MCF 10A (cell line): ENCODE measurements at places on chromosomes 5 and 9.

DNA sequence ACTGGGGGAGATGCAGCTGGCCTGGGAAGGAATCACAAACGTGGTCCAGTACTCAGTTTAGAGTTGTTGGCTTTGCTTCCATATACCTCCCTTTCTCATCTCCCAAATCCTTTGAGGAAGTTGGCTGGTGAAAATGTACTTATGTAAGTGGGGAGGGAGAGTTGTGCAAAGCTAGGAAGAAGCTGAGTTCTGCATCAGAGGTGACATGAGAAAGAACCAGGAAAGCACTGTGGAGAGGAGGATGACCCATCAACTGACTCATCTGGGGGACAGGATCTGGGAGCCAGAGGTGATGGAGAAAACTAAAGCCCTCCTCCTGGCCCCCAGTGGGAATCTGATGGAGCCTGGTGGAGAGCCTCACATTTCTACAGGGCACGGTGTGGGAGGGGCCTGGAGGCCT is 16.2 kb downstream of the KCNMB1 start:
- H3K27me3 ChIP-seq, result no peaks in the 10 kb centered on the region
- no peak for DNase-seq
- no peak overlapping the region for H3K4me3 ChIP-seq

GRCh38 chr5:151520294-151520693 is 70.8 kb downstream of the FAT2 start:
- H3K27ac ChIP-seq, result no peak overlapping the region
- H3K4me1 ChIP-seq, result no peaks in the 10 kb centered on the region
- no peak overlapping the region for H3K4me3 ChIP-seq
- peaks cover 31% of the 10 kb centered on the region for H3K36me3 ChIP-seq
- DNase-seq, result no peak

- no peak overlapping the region for H3K27ac ChIP-seq
- no peaks in the 10 kb centered on the region for H3K36me3 ChIP-seq
- H3K4me3 ChIP-seq, result no peak overlapping the region
- no peaks in the 10 kb centered on the region for H3K27me3 ChIP-seq
These were observed 268.2 kb downstream of the TMEM167A start for GRCh38 chr5:82808960-82809359.

- H3K27me3 ChIP-seq, result no peaks in the 10 kb centered on the region
- no peak for DNase-seq
- peaks cover 25% of the 10 kb centered on the region for H3K4me1 ChIP-seq
- no peak overlapping the region for H3K27ac ChIP-seq
These were observed 228.3 kb downstream of the ARHGAP26 start for GRCh38 chr5:142998316-142999020.

- H3K27me3 ChIP-seq, result no peaks in the 10 kb centered on the region
- DNase-seq, result no peak
- no peak overlapping the region for H3K27ac ChIP-seq
- no peaks in the 10 kb centered on the region for H3K36me3 ChIP-seq
- no peaks in the 10 kb centered on the region for H3K4me1 ChIP-seq
- no peak overlapping the region for H3K4me3 ChIP-seq
These were observed 34.0 kb downstream of the RPS23 start for GRCh38 chr5:82244151-82244550.

GRCh38 chr5:138606378-138607064 is 31.3 kb upstream of the HSPA9 start:
- H3K4me3 ChIP-seq, result no peak overlapping the region
- H3K4me1 ChIP-seq, result peaks cover 24% of the 10 kb centered on the region
- H3K27ac ChIP-seq, result no peak overlapping the region
- no peaks in the 10 kb centered on the region for H3K36me3 ChIP-seq

GRCh38 chr9:98453589-98454311 is 198.3 kb upstream of the TBC1D2 start:
- peaks cover 10% of the 10 kb centered on the region for H3K4me1 ChIP-seq
- peak; percentile 33 for DNase-seq
- H3K27ac ChIP-seq, result no peak overlapping the region
- no peak overlapping the region for H3K4me3 ChIP-seq

GRCh38 chr9:77092536-77092935 is 73.1 kb downstream of the FOXB2 start:
- no peaks in the 10 kb centered on the region for H3K4me1 ChIP-seq
- peaks cover 22% of the 10 kb centered on the region for H3K27me3 ChIP-seq
- H3K36me3 ChIP-seq, result no peaks in the 10 kb centered on the region
- no peak overlapping the region for H3K4me3 ChIP-seq
- H3K27ac ChIP-seq, result no peak overlapping the region

DNA sequence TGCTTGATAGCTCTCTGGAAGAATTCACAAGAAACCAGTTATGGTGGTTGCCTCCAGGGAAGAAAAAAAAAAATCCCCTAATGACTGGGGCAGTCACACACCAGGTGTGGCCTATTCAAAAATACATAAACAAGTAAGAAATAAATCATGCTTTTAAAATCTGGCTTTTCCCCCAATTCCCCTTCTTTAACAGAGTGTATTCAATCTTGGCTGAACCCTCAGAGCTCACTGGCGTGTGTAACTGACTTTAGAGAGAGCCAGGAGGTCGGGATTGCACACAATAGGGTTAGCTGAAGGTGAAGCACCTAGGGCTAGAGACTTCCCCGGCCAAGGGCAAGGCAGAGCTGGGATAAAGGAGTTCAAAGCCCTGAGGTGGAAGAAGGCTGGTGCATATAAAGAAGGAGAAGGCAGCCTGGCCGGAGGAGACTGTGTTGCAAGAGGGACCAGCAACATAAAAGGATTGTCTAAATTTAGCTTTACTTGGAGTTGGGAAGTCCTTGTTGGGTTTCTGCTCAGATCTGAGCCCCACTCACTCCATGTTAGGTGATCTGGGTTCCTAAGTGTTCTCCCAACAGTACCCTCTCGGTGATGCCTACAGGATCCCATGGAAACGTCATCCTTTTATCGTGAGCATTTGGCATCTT is 19.7 kb downstream of the FNBP1 start:
- DNase-seq, result peak; percentile 25
- no peak overlapping the region for H3K27ac ChIP-seq
- no peaks in the 10 kb centered on the region for H3K36me3 ChIP-seq

GRCh38 chr5:15752663-15753285 is 252.8 kb downstream of the FBXL7 start:
- H3K27me3 ChIP-seq, result peaks cover 11% of the 10 kb centered on the region
- H3K36me3 ChIP-seq, result peaks cover 6% of the 10 kb centered on the region
- no peaks in the 10 kb centered on the region for H3K4me1 ChIP-seq
- H3K4me3 ChIP-seq, result no peak overlapping the region
- DNase-seq, result no peak
- no peak overlapping the region for H3K27ac ChIP-seq

DNA sequence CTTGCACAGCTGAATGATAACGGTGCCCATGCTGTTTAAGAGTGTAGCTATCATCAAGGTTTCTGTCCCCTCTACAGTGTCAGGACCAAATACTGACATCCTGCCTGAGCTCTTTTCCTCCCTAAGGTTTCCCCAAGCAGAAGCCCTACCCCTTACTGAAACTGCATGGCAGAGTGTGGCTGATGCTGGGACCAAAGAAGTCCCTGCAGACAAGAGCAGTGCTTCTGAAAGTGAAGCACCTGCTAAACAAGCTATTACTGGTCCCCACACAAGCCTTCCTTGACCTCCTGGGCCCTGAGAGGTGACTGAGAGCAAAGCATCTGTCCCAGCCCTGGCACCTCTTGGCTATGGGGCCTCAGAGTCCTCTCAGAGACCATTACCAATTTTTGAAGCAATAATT is 56.1 kb downstream of the CFAP90 start:
- H3K4me1 ChIP-seq, result no peaks in the 10 kb centered on the region
- peaks cover 57% of the 10 kb centered on the region for H3K27me3 ChIP-seq
- DNase-seq, result no peak
- peaks cover 6% of the 10 kb centered on the region for H3K36me3 ChIP-seq
- H3K27ac ChIP-seq, result no peak overlapping the region

GRCh38 chr5:53262348-53262970 is 152.9 kb upstream of the MOCS2 start:
- no peak overlapping the region for H3K4me3 ChIP-seq
- no peak overlapping the region for H3K27ac ChIP-seq
- H3K27me3 ChIP-seq, result no peaks in the 10 kb centered on the region
- peaks cover 21% of the 10 kb centered on the region for H3K4me1 ChIP-seq
- no peaks in the 10 kb centered on the region for H3K36me3 ChIP-seq
- peak; percentile 65 for DNase-seq

- H3K27me3 ChIP-seq, result peaks cover 24% of the 10 kb centered on the region
- no peak for DNase-seq
- H3K4me3 ChIP-seq, result no peak overlapping the region
These were observed 18.5 kb downstream of the IFNA5 start for GRCh38 chr9:21286659-21287058.

DNA sequence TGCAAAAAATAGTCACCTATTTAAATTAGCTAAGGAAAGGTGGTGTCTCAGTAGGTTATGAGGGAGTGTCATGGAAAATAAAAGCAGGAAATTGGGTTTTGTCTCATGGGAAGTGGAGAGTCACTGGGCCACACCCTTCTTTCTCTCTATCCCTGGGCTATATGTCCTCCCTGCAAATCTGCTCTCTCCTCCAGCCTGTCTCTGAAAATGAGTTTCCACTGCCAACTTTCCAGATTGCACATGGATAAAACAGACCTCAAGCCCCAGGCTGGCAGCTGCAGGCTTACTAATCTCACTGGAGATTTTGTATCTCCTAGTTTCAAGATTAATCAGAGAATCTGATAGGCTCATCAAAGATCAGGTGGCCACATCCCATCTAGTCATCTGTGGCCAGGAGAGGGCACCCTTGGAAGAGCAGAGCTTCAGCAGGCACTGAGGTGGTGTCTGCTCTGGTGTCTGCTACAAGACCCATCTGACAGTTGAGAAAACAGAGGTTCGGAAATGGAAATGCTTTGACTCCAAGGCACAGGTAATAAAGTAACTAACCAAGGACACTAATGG is 178.9 kb downstream of the MSX2 start:
- no peak overlapping the region for H3K4me3 ChIP-seq
- H3K36me3 ChIP-seq, result no peaks in the 10 kb centered on the region
- H3K27me3 ChIP-seq, result peaks cover 36% of the 10 kb centered on the region
- no peak overlapping the region for H3K27ac ChIP-seq

DNA sequence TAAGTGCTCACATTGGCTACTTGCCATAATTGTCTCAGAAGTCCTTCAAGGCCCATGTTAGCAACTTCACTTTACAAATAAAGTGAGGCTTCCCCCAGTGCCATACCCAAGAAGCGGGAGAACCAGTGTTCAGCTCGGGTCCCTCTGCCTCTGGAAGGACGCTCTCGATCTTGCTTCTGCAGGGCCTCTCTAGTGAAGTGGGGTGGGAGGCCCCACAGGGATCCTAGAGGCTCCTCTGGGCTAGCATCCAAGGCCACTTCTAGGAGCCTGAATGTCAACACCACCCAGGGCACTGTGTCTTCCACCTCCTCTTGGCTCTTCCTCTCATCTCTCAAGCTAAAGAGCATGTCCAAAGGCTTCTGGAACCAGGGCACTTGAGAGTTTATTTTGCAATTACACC is 282.5 kb downstream of the GADD45G start:
- no peaks in the 10 kb centered on the region for H3K27me3 ChIP-seq
- no peak overlapping the region for H3K4me3 ChIP-seq
- no peak overlapping the region for H3K27ac ChIP-seq
- DNase-seq, result no peak

DNA sequence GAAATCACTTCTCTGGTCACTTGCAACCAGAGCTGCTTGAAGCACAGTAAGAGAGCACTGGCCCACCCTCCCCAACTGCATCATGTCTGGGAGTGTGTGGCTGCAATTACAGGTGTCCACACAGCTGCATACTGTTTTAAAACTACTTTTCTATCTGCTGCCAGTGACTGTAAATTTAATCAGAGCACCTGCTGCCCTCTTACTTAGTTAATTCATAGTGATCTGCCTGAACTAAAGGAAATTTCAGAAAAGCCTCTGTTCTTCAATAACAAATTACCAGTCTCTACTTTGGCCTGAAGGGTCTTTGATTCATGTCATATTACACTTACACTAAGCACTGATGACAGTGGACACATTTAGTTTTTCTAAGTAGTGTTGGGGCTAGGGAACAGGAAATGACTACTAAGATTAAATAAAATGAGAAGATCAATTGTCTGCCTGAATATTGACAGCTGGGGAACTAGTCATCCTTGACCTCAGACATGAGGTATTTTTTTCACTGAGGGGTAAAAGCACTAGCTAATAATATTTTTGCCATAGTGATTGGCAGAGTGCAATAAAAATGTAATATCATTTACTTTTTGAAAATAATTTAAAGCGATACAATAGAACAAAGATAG is 788.9 kb upstream of the GRAMD2B start:
- no peaks in the 10 kb centered on the region for H3K36me3 ChIP-seq
- H3K4me1 ChIP-seq, result no peaks in the 10 kb centered on the region
- H3K4me3 ChIP-seq, result no peak overlapping the region
- no peaks in the 10 kb centered on the region for H3K27me3 ChIP-seq

- no peaks in the 10 kb centered on the region for H3K36me3 ChIP-seq
- peaks cover 8% of the 10 kb centered on the region for H3K27me3 ChIP-seq
- H3K4me3 ChIP-seq, result no peak overlapping the region
- no peak overlapping the region for H3K27ac ChIP-seq
These were observed 223.4 kb downstream of the ICE1 start for GRCh38 chr5:5645891-5646290.

DNA sequence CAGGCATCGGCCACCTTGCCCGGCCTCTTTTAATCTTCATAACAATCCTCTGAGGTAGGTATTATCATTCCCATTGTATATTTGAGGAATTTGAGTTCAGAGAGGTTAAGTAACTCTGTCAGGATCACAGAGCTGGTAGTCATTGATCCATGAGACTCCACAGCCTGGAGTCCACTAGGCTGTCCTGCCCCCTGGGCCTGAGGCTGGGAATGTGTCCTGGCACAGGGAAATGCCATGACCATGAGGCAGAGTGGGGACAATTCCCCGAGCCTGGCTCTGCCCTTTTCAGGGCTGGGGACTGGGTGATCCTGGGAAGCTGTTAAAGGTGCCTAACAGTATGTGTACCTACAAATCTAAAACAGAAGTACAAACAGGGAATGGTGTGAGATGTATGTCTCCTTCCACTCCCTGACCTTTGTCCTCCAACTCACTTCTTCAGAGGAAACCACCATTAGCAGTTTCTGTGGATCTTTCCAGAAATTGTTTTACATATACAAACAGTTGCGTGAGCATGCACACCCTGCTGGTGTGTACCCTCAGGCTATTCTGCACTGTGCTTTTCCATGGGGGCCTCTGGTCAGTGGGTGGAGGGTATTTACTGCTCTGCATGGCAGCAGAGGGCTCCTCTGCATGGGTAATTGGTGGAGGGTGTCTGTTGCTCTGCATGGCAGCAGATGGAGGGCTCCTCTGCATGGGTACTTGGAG is 53.8 kb downstream of the NDST1 start:
- DNase-seq, result no peak
- H3K27me3 ChIP-seq, result no peaks in the 10 kb centered on the region
- H3K4me1 ChIP-seq, result peaks cover 17% of the 10 kb centered on the region
- no peak overlapping the region for H3K4me3 ChIP-seq
- no peak overlapping the region for H3K27ac ChIP-seq

DNA sequence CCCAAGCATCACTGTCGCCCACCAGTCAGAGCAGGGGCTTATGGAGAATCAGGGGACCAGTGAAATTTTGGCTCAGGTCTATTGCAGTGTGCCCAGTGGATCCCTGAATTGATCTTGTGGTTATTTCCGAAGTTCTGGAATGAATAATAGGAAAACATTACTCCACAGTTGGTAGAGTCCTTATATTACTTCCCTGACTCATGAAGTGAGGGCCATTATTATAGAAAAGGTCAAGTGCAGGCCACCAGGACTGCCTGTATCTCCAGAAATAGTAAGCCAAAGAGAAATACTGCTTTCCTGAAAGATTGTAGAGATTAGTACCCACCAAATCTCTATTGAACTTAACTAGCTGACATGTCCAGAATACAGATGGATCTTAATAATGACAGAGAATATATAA is 335.0 kb downstream of the NPR3 start:
- no peak for DNase-seq
- H3K4me1 ChIP-seq, result peaks cover 34% of the 10 kb centered on the region
- H3K27ac ChIP-seq, result no peak overlapping the region
- no peak overlapping the region for H3K4me3 ChIP-seq
- H3K27me3 ChIP-seq, result no peaks in the 10 kb centered on the region
